CD4-positive, alpha-beta T cell treated with Interleukin-4 for 1 hour (primary cell): ENCODE measurements at places on chromosomes 6 and 20.
A peak's percentile ranks its signal among the peaks of the same experiment; 100 is the strongest.

DNA sequence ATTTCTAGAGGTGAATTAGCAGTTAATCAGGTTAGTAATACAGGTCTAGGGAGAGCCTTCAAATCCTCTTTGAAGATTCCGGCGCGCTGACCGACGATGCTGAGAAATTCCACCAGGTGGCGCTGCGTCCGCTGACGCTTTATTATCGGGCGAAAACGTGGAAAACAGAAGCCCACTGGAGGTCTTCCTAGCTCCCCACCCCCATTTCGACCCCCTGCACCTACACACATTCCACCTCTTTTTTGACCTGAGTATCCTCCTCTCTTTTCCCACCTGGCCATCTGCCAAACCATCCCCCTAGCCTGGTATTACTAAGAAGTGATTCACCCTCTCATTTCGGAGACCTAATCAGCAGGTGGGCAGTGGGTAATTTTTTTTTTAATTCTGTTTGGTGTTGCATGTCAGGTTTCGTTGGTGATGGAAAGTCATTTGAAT lies 65.4 kb upstream of the RIN2 start:
- peak; percentile 34 for DNase-seq

DNA sequence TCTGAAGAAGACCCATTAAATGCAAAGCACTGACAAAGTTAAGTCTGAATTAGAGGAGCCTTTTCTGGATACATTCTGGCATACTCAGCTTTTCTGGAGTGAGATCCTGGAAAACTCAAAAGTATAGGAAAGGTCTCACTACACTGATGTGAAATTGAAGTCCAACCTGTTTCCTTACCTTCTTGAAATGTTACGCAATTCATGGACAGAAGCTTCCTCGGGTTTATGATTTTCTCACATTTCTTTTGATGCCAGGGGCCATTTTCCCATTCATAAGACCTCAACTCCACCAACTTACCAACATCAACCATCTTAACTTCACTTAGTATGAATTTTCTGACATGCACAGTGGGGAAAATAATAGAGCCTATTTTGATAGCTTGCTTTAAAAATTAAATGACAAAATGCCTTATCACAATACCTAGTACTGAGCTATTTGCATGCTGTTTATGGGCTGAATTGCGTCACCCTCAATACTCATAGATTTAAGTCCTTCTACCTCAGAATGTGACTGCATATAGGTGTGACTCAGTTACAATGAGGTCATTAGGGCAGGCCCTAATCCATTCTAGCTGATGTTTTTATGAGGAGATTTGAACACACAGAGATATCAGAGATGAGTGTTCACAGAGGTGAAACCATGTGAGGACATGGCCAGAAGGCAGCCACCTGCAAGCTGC lies 73.4 kb upstream of the RAB32 start:
- no peak for DNase-seq

- DNase-seq, result no peak
Observed at GRCh38 chr20:16749573-16749972, 1.4 kb downstream of the OTOR start.

DNA sequence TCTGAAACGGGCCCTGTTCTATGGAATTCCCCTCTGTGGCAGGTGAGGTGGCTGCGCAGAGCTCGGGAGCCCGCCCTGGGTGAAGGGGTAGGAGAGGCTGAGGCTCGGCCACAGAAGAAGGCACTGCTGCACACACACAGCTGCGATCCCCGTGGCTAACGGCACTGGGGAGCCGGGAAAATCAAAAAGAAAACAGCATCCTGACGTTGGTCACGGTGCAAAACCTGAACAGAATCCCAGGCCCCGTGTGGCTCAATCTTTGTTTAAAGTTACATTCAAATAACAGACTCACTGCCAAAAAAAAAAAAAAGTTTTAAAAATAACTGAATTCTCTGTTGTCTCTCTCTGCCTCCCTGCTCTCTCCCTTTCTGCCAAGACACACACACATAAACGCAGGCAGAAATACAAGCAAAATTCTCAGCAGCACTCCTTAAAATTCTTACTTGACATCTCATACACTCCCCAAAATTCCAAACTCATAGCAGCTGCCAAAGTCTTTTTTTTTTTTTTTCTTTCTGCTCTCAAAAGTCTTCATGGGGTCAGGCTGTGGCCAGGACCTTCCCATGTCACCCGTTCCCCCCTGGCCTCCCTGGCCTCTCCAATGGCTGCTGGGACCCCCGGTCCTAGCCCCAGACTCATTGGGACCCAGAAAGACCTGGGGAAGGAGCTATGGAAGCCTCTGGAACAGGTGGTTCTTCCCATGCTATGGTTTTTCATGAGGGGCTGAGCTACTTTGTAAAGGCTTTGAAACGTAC lies 248.8 kb downstream of the TTLL2 start:
- no peak for DNase-seq

GRCh38 chr20:15179381-15179780 lies 842.0 kb upstream of the FLRT3 start:
- no peak for DNase-seq

DNA sequence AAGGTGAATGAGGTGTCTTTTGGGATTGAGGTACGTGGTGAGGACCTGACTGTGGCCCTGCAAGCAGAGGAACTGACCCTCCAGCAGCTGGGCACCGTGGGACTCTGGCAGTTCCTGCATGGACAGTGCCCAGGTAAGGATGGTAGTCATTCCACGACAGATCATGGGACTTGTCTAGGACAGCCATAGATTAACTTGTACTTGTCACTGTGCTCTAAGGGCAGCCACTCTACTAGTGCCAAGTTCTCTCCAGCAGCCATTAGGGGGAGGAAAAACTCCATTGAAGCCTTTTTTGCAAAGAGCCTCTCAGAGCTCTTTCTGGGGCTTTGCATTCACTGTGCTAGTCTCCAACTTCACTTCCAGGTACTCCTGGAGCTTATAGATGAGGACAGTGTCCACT lies 20.4 kb downstream of the TAF11 start:
- no peak for DNase-seq

DNA sequence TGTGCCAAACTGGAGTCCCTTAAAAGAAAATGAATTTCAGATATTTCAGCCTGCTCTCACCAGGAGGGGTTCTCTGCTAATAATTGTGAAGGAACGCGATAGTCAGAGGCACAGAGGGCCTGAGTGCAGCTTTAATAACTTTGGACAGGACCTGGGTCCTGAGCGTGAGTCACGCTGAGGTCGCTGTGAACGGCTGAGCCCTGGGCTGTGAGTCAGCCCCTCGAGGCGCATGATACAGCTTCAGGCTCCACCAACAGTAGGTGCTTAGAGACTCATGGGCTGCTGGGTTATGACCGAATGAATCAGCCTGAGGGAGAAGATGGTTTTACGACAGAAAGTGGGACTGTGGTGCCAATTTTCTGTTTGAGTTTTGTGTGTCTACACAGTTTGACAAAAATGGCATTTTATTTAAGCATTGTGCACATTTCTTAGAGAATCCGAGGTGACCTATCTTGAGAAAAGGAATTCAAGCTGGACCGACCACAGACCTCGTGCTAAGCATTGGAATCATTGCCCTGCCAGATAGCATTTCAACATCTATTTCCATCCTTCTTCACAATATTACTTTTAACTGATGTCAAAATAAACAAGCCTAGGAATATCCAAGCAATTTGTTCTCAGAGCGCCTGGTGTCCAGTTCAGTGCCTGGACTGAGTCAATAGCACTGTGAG lies 183.0 kb downstream of the THBS2 start:
- DNase-seq, result no peak

DNA sequence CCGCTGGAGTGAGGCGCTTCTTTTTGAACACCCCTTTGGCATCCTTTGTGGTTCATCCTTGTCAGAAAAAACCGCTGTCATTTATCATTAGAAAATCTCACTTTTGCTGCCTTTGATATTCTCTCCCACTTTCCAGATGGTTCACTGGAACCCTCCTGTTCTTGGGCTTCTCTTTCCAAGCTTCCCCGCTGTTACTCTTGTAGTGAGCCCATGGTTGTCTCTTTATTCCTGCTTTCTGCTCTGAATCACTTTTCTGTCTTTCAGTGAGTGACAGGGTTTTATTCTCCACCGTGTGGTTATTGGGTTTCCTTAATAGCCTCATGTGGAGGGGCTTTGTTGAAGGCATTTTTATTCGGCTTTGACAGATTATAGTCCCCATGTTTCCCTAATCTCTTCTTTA lies 117.0 kb downstream of the FARS2 start:
- DNase-seq, result no peak
